ENCODE measurements at places on chromosomes 6 and 20. TPM values are rescaled to one million over a fixed set of nuclear protein-coding genes. Genes with fewer than 3 reads are reported as not detected.

Gene TCP11
- not detected for total RNA-seq

Gene PCSK2
- not detected for total RNA-seq

Gene C6orf141
- total RNA-seq = 20.9 TPM

Gene ARMC12
- total RNA-seq = 0.46 TPM

Gene PRSS16
- 2.7 TPM for total RNA-seq

Gene BPI
- total RNA-seq = not detected

Gene ANKRD66
- total RNA-seq = not detected

Gene LPA
- total RNA-seq = not detected

Gene GJA1
- total RNA-seq = 50.3 TPM

Gene EFCAB8
- not detected for total RNA-seq

Gene RPS6KA2
- total RNA-seq = 0.07 TPM

Gene ANKEF1
- 7.6 TPM for total RNA-seq

Gene ZHX3
- total RNA-seq = 4.8 TPM

Gene CRYBG1
- total RNA-seq = 0.61 TPM

Gene BFSP1
- total RNA-seq = 6.0 TPM

Gene SLC24A3
- total RNA-seq = 0.03 TPM

Gene OLIG3
- total RNA-seq = not detected

Gene TINAG
- not detected for total RNA-seq

Gene NRM
- total RNA-seq = 29.2 TPM

Gene CPNE5
- 0.08 TPM for total RNA-seq

Gene DHX16
- 28.9 TPM for total RNA-seq

Gene NFATC2
- total RNA-seq = 7.5 TPM

Gene POM121L2
- total RNA-seq = not detected

Gene TMEM170B
- 0.80 TPM for total RNA-seq

Gene CRISP2
- not detected for total RNA-seq

Gene VSX1
- total RNA-seq = 1.6 TPM

Gene IL17A
- total RNA-seq = not detected

Gene WFDC5
- total RNA-seq = not detected

Gene ENPP3
- not detected for total RNA-seq

Gene RCAN2
- not detected for total RNA-seq

Gene TNFRSF6B
- 0.53 TPM for total RNA-seq

Gene ABHD16B
- total RNA-seq = not detected

Gene MUCL3
- not detected for total RNA-seq

Gene MROH8
- 0.81 TPM for total RNA-seq

Gene PXMP4
- 6.3 TPM for total RNA-seq

Gene MEI4
- not detected for total RNA-seq

Gene WFDC10B
- not detected for total RNA-seq

Gene SLC17A4
- not detected for total RNA-seq

Gene TNNC2
- not detected for total RNA-seq
